ENCODE measurements at places on chromosomes 7 and 10. TPM values are rescaled to one million over a fixed set of nuclear protein-coding genes. Genes with fewer than 3 reads are reported as not detected.

Gene GSTO2
- total RNA-seq, result 1.4 TPM

Gene SYT15
- total RNA-seq, result 1.4 TPM

Gene C10orf95
- 0.28 TPM for total RNA-seq

Gene TLX1
- not detected for total RNA-seq

Gene FANK1
- total RNA-seq, result 0.96 TPM

Gene NKX1-2
- total RNA-seq, result not detected

Gene HOXA7
- not detected for total RNA-seq

Gene ADCYAP1R1
- total RNA-seq, result not detected

Gene ACTR3C
- 6.4 TPM for total RNA-seq

Gene OIT3
- total RNA-seq, result not detected

Gene AFAP1L2
- 3.8 TPM for total RNA-seq

Gene OR2A7
- 2.1 TPM for total RNA-seq

Gene PPA1
- total RNA-seq, result 107 TPM

Gene HOXA6
- total RNA-seq, result not detected

Gene GIMAP6
- total RNA-seq, result 130 TPM

Gene ABCC2
- 2.5 TPM for total RNA-seq

Gene HNRNPA2B1
- total RNA-seq, result 653 TPM

Gene TEX47
- total RNA-seq, result not detected

Gene PKD1L1
- 0.34 TPM for total RNA-seq

Gene MCM10
- 40.2 TPM for total RNA-seq

Gene RHBDD2
- 33.1 TPM for total RNA-seq

Gene FRAT1
- 11.7 TPM for total RNA-seq

Gene KIAA1549
- 1.1 TPM for total RNA-seq

Gene GPR146
- 2.1 TPM for total RNA-seq

Gene GPER1
- 0.19 TPM for total RNA-seq

Gene HTR5A
- total RNA-seq, result not detected

Gene PHYHIPL
- not detected for total RNA-seq

Gene ACTL6B
- not detected for total RNA-seq

Gene ZNF853
- 4.9 TPM for total RNA-seq

Gene PHF14
- 35.6 TPM for total RNA-seq

Gene OR2A42
- total RNA-seq, result not detected

Gene GRID1
- total RNA-seq, result not detected

Gene TUBAL3
- not detected for total RNA-seq

Data from activated naive CD8-positive, alpha-beta T cell treated with anti-CD3 and anti-CD28 coated beads, Interleukin-2, amount 10 ng/mL, durations not matched to agents 7 days and 5 days (primary cell).